ENCODE measurements at places on chromosomes 3 and 15. TPM values are rescaled to one million over a fixed set of nuclear protein-coding genes. Genes with fewer than 3 reads are reported as not detected.

DNA sequence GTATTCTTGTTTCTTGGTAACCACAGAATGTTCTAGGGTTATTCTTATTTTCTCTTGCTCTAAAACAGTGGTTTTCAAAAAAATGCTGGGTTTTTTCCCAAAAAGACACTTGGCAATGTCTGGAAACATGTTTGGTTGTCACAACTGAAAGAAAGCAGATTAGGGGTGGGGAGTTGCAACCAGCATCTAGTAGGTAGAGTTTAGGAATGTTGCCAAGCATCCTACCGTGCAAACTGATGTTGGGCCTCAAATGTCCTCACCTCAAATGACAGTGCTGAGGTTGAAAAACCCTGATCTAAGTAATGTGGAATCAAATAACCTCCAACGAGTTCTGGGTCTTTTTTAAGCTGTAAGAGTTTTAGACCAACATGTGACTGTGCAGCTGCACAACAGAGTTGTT, 270.5 kb upstream of the STT3B start:
- no peak for DNase-seq

DNA sequence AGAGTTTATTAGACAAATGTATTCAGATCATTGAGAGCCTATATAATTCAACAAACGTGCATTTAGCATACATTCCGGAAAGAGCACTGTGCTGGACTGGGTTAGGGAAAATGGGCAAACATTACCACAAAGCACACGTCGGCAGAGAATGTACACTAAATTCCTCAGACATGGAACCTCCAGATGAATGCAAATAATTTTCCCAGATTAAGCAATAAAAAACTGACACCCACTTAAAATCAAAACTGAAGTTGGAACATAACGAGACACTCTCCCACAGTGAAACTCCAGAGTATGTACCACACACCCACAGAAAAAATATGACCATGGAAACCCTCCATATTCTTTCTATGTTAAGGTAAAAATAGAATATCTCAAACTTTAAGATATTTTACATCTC, 4.8 kb downstream of the SECISBP2L start:
- DNase-seq = no peak

DNA sequence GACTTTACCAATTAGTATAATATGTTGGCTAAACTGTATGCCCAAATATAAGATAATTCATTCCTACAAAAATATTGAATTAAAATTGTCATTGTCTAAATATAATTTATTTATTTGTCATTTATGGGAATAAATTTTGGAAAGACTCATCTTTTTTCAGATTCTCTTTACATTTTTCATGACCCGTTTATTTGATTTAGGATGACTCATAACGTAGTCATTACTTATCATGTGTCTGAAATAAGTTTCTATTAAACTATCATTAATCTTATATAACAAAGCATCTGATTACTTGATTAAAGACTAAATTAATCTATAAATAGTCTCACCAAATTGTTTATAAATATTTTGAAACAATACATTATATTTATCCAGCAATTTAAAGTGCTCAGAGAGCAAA, 516.6 kb downstream of the CADM2 start:
- no peak for DNase-seq

GRCh38 chr15:70098461-70099166, 897 bp upstream of the TLE3 start:
- no peak for DNase-seq

GRCh38 chr3:42438758-42439157, 28.3 kb upstream of the LYZL4 start:
- no peak for DNase-seq

DNA sequence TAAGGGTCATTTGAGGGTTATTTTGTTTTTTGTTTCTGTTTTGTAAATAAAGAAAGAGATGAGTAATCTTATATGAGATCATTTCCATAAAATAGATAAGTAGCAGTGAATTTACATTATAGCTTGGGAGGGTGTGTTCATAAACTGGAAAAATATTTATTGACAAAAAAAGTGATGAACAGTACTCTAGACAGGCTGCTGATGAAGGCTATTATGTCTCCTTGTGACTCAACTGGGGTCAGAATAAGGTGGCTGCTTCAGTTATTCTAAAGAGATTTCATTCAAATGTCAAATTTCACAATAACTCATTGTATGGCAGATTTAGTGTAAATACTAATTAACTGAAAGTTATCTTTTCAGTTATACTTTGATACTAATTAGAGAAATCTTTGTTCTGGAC, 251.1 kb upstream of the CMC1 start:
- DNase-seq = no peak

DNA sequence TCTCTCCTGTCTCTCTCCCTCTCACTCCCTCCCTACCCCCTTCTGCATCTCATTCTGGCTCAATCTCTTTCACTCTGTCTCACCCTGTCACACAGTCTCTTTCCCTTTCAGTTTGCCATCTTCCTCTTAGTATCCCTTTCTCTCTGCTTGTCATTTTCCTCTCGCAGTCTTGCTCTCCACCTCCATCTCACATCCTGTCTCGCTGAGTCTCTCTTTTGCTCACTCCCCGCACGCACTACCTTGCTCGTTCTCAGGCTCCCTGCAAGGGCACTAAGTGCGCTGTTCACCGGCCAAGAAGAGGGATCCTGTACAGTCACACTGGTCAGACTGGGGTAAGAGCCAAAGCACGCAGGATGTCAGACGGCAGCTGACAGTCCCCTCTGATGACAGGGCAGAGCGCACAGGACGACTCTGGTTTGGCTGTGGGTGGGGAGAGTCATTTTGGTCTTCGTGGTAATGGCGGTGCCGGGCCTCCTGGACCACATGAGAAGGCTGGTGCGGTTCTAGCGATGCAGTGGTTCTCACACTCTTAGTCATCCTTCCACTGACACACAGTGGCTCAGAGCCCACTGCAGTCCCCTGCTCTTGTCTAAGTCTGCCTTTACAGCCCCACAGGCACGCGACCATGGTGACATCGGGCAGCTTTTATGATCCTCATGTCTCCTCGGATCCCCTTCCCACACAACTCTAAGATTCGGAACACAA, 356.8 kb downstream of the FOXP1 start:
- peak; percentile 9 for DNase-seq

DNA sequence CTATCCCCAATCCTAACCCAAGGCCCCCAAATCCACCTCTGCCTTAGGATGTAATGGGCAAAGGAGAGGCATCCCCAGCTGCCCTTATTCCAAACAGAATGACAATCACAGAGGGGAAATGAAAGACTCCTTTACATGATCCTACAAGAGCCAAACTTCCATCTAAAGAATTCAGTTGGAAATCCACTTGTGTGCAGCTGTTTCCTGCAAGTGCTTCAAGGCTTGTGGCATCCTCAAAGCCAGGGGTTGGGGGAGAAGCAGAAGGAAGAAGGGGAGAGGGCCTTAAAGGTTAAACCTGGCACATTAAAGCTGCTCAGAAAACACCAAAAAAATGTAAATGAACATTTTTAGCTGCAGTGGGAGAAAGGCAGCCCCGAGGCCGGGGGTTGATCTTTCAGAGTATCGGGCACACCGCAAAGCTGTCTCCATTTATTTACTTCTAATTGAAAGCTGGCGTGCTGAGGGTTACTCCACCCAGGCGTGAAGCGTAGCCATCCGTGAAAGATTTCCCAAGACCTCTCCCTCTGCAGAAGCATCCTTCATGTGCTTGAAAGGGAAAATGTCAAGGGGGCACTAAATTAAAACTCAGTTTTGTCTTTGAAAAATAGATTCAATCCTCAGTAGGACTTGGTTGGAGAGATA, 217.8 kb downstream of the SHQ1 start:
- DNase-seq = no peak

DNA sequence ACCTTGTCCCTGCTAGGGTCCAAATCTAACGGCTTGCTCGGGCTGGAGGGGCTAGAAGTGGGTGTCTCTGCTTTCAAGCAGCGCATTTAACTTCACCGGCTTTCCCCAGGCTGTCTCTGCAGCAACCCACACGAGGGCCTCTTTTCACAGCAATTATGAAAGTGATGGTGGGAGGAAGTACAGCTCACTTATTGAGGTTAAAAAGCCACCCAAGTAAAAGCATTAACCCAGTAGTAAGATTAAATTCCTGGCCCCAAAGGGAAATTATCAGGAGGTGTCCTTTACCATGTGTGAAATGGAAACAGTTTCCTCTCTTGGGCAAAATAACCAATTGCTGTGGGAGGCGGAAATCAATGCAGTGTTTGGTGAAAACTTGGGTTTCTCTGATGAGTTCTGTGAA, 41.1 kb downstream of the NGRN start:
- DNase-seq = no peak

DNA sequence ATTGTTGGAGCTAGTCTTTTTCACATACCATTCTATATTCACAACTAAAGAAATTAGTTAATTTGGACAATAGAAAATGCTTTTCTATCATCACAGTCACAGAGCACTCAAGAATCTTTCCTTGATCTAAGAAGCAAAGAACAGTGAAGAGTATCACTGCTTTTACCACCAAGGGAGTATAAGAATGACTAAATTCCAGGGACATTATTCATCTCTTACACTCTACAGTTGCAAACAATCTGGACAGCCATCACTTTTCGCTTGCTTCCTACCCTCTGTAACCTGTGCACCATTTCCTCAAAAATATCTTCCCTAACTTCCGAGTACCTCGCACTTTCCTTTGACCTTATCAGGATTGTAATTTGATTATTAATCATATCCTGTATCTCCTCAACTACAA, 359.5 kb upstream of the TMCO5A start:
- no peak for DNase-seq

The HES1 gene
- 14.3 TPM for total RNA-seq

DNA sequence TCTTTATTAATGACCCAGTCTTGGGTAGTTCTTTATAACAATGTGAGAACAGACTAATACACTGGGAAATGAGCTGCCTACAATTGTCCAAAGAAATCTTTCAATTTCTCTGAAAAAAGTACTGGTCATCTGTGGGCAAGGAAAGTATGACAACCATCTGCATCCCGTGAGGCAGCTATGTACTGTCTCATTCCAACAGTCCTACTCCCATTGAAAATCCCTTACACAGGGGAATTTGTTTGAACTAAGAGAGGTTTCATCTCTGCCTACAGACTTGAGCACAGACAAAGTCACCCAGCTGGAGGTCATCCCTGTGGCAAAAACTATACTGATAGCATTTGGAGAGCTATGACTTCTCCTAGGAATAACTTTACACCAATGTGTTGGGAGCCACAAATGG, 27.1 kb downstream of the SHC4 start:
- no peak for DNase-seq

GRCh38 chr15:74825866-74826265, 561 bp upstream of the CPLX3 start:
- no peak for DNase-seq
